Subcutaneous preadipocyte (primary cell): ENCODE measurements at places on chromosomes 3 and 15. TPM values are rescaled to one million over a fixed set of nuclear protein-coding genes. Genes with fewer than 3 reads are reported as not detected.

RTP1 gene
- not detected in 2 replicates for total RNA-seq

TRH gene
- not detected in 2 replicates for total RNA-seq

IL1RAP gene
- 8.5 and 12.3 TPM in 2 replicates for total RNA-seq

GADL1 gene
- total RNA-seq: under 0.01 TPM in 1 of 2 replicates, not detected in the other

KIF7 gene
- total RNA-seq: 8.8 and 10.0 TPM in 2 replicates

PCSK6 gene
- 1.8 and 2.9 TPM in 2 replicates for total RNA-seq

CKMT1A gene
- not detected in 2 replicates for total RNA-seq

NDUFB5 gene
- total RNA-seq: 69.2 and 88.9 TPM in 2 replicates

SYNPR gene
- total RNA-seq: not detected in 2 replicates

CORO2B gene
- total RNA-seq: 27.6 and 34.4 TPM in 2 replicates

TRIM42 gene
- total RNA-seq: not detected in 2 replicates

RCN2 gene
- 34.2 and 47.3 TPM in 2 replicates for total RNA-seq

UROC1 gene
- not detected in 2 replicates for total RNA-seq

SCN11A gene
- under 0.01 TPM in 1 of 2 replicates, not detected in the other for total RNA-seq

SI gene
- not detected in 2 replicates for total RNA-seq

ROBO1 gene
- 40.4 and 57.1 TPM in 2 replicates for total RNA-seq

CYP11A1 gene
- total RNA-seq: 0.78 and 1.8 TPM in 2 replicates

SEC22C gene
- total RNA-seq: 60.6 and 65.1 TPM in 2 replicates

GOLGA6B gene
- total RNA-seq: not detected in 2 replicates

AMT gene
- 0.39 and 0.73 TPM in 2 replicates for total RNA-seq
